ENCODE measurements at places on chromosomes 6 and 20.

- DNase-seq, result no peak
These were observed 237.1 kb downstream of the ANKRD60 start for GRCh38 chr20:57991211-57991881.

GRCh38 chr6:52640916-52641315 is 30.0 kb upstream of the TMEM14A start:
- no peak for DNase-seq

- DNase-seq, result peak; percentile 47
These were observed at the start of gene TEAD3 for GRCh38 chr6:35496841-35497570. TSS of gene TEAD3 (minus strand) at chr6:35497079.

GRCh38 chr20:62523473-62524203 is 47.8 kb upstream of the GATA5 start:
- DNase-seq, result peak; percentile 53

GRCh38 chr6:134238960-134239795 is 78.7 kb downstream of the SGK1 start:
- DNase-seq, result no peak

- no peak for DNase-seq
These were observed 8.1 kb upstream of the HINT3 start for GRCh38 chr6:125948455-125948854.

- DNase-seq, result no peak
These were observed 235.1 kb downstream of the ZFAND3 start for GRCh38 chr6:38054527-38055202.

DNA sequence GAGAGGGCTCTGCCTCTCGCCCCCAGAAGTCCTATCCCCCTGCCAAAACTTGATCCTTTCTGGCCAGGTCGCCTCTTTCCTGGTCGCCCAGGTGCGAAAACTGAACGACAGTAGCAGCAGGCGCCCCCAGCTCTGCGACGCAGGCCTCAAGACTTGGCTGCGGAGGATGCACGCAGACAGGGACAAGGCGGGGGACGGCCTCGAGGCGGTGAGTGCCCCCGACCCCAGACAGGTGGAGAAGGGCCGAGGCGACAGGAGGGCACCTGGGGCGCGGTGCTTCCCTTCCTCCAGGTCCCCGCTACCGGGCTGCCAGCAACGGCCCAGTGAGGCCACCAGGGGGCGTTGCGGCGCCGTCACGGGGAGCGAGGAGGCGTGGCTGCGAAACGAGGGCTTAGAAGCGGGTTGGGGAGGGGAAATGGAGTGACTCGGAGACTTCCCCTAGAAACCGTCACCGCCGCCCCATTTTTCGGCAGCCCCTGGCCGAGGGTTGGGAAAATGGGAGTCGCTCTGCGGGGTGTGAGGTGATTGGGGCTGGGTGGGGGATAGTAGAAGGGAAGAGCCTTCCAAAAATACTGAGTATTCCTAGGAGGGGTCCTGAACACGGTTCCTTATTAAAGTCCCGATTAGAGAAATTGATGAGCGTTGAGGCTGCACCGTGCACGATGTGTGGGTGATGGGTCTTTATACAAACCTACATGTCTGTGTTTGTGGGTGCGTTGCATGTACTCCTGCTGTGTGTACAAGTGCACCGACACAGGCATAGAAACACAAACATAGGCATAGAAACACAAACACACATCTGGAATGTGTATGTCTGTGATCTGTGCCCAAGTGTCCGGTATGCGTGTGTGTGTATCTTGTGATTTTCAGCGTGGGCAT is 44.6 kb downstream of the ARHGAP40 start:
- DNase-seq, result peak; percentile 93

GRCh38 chr20:63937596-63937995 is 18.6 kb downstream of the UCKL1 start:
- no peak for DNase-seq

- no peak for DNase-seq
These were observed 163.4 kb downstream of the SLC24A3 start for GRCh38 chr20:19375801-19376200.

DNA sequence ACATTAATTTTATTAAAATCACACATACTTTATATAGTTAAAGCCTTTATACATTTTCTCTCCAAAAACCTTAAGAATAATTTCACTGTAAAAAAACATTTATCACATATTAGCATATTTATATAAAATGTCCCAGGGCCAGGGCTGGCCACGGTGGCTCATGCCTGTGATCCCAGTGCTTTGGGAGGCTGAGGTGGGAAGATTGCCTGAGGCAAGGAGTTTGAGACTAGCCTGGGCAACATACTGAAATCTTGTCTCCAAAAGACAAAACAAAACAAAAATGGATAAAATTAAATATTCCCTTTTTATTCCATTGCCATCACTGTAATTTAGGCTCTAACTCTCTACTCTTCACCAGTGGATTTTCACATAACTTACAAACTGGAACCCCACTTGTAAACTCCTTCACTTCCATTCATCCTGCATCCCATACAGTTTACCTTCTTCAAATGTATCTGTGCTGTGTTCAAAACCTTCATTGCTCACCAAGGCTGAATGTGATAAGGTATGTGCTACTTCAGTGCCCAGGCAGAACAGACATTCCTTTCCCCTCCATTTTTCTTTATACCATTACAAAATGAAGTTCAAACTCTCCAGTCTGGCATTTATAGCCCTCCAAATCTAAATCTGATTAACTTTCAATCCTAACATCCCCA is 42.9 kb upstream of the PIM1 start:
- no peak for DNase-seq

- DNase-seq, result no peak
These were observed 4.0 kb upstream of the COL9A3 start for GRCh38 chr20:62812907-62813200.

GRCh38 chr6:4420160-4420865 is 284.9 kb upstream of the ECI2 start:
- no peak for DNase-seq

DNA sequence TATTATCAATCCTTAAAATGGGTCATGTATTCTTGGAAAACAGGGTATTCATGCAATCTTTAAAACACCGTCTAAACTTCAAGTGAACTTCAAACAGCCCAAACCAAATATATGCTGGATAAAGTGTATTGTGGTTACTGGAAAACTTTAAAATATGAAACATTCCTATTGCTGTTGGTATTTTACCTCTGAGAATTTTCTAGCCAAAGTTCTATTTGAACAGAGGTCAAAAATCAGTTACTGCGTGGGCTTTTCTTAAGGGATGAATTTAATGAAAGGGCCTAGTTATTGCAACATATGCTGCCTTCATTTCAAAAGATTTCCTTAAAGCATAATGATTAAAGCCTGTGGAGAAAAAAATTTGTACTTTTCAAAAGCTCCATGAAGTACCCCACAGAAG is 436.0 kb downstream of the PLCB1 start:
- no peak for DNase-seq

DNA sequence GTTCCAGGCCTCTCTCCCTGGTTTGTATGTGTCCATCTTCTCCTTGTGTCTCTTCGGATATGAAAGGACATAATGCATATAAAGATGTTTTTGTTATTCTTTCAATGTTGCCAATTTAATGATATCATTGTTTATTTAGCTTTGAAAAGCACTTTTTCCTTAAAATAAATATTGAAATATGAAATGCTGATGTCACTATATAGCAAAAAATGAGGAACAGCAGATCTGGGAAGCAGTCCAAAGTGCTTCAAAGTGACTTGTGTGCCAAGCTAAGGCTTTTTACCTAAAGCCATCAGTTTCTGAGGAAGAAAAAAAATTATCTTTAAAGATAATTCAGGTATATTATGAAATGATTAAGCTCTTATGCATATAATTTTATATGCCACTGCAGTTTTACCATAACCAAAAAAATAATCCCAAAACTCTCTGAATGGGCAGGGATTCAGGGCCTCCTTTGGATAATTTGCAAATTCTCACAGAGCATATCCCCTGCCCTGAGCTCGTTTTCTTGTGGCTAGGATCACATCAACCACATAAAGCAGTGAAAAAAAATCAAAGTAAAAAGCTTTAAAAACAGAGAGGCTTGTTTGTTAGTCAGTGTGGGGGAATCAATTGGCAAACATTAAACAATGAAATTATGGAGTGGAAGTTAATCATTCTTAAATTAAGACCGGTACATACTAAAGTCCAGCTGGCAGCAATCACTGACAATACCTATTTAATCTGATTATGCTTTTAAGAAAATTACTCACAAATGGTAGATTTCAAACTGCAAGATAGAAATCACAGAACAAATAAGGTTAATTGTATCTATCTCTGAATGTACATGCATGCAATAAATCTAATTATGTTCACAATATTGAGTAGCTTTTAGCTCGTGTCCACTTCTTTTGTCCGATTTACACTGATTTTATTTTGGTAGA is 1027.9 kb upstream of the ADGRB3 start:
- no peak for DNase-seq

DNA sequence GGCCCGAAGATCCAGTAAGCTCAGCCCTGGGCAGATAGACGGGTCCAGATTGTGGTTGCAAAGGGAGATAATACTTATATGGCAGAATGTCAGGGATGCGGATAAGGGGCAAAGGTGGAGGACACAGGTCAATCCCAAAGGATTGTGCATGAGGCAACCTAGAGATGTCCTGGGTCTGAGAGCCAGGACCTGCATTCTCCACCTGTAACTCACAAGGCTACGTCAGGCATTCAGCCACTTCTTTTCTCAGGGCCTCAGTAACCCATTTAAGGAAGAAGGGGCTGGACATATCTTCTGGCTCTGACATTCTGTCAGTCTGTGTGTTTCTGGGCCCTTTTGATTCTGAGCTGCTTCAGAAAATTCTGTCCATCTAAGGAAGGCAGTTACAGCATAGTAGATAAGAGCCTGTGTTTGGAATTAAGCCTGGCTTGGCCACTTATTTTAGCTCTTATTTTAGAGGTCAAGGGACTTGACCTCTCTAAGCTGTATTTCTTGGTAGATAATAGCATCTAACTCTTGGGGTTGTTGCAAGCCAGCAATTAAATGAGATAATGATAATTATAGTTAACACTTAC is 40.2 kb downstream of the CNBD2 start:
- no peak for DNase-seq

DNA sequence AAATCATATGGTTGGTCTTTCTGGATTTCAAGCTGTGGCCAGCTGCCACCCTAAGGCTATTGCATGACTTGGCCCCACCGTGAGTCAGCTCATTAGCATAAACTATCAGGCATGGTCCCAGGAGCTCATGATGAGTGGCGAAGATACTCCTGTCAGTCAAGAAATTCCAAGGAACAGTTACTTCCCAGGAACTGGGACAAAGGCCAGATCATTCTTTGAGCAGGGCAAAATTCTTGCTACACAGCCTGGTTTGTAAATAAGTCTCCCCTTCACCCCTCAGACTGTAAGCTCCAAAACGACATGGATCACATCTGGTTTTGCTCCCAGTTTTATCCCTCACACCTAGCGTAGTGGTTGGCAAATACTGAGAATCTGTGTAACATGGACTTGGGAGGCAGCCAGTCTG is 33.0 kb upstream of the KIAA1586 start:
- no peak for DNase-seq

- DNase-seq, result no peak
These were observed 114.1 kb downstream of the KIF16B start for GRCh38 chr20:16459019-16459700.

DNA sequence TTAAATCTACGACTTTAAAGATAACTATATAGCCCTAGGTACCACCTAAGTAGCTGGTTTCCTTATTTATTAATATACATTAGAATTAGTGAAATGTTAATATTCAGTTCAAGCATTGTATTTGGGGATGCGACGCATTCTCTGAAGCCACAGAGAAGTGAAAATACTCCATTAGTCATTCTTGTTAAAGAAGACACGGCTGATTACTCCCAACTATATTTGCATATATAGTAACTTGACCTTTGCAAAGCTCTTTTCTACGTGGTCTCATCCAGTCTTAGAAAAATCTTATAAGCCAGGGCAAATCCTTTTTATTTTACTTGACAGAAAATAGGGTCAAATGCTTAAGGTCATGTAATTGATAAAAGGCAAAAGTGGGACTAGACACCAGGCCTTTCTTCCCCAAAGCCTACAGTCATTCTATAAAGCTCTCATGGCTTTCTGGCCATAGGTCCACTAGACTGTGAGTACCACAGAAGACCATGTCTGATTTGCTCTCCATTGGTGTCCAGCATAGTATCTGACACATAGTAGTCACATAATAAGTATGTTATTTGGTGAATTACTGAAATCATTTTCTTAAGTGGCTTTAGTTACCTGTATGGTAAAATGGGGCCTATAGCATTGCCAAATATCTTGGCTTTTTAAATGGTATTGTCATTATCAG is 11.3 kb downstream of the ZHX3 start:
- no peak for DNase-seq

DNA sequence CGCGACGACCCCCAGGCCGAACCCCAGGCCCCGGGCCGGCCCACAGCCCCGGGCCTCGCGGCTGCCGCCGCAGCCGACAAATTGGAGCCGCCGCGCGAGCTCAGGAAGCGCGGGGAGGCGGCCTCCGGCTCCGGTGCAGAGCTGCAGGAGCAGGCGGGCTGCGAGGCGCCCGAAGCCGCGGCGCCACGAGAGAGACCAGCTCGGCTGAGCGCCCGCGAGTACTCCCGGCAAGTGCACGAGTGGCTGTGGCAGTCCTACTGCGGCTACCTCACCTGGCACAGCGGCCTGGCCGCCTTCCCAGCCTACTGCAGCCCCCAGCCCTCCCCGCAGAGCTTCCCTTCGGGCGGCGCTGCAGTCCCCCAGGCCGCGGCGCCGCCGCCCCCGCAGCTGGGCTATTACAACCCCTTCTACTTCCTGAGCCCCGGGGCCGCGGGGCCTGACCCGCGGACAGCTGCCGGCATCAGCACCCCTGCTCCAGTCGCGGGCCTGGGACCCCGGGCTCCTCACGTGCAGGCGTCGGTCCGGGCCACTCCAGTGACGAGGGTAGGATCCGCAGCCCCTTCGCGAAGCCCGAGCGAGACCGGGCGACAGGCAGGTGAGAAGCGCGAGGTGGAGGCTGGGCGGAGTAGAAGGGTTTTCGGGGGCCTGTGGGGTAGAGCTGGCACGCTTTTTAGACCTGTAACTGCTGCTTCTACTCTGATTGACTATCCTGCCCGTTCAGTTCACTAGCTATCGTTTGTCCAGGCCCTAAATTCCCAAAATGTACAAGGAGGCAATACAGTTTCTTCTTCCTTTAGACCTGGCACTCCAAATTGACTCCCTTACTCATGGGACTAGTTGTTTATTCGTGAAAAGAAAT is 654 bp downstream of the FAM8A1 start:
- peak; percentile 30 for DNase-seq

GRCh38 chr6:168031411-168031971 is 34.0 kb downstream of the KIF25 start:
- DNase-seq, result no peak

DNA sequence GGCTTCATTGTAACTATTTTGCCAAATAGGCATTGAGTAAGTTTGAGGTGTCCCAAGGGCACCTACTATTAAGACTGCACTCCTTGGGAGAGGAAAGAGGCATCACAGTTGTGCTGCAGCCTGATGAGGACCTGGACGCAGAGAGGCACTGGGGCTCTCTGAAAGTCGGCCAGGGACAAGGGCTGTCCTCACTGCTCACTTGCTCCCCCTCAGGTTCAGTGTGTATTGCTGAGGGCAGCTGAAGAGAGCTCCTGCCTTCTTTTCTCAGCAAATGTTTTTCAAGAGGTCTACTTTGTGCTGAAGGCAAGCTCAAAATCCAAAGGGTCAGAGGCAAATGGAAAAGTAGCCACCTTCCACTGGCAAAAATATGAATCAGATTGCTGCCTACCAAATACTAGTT is 331.8 kb downstream of the RIMS1 start:
- no peak for DNase-seq

Data from stimulated activated CD4-positive, alpha-beta T cell treated with anti-CD3 and anti-CD28 coated beads, Interleukin-2, amount 100 ng/mL, for 48 hours (primary cell).